Lung (tissue), 17 donors: ENCODE measurements at places on chromosomes 6 and 20.
A peak's percentile ranks its signal among the peaks of the same experiment; 100 is the strongest.

DNA sequence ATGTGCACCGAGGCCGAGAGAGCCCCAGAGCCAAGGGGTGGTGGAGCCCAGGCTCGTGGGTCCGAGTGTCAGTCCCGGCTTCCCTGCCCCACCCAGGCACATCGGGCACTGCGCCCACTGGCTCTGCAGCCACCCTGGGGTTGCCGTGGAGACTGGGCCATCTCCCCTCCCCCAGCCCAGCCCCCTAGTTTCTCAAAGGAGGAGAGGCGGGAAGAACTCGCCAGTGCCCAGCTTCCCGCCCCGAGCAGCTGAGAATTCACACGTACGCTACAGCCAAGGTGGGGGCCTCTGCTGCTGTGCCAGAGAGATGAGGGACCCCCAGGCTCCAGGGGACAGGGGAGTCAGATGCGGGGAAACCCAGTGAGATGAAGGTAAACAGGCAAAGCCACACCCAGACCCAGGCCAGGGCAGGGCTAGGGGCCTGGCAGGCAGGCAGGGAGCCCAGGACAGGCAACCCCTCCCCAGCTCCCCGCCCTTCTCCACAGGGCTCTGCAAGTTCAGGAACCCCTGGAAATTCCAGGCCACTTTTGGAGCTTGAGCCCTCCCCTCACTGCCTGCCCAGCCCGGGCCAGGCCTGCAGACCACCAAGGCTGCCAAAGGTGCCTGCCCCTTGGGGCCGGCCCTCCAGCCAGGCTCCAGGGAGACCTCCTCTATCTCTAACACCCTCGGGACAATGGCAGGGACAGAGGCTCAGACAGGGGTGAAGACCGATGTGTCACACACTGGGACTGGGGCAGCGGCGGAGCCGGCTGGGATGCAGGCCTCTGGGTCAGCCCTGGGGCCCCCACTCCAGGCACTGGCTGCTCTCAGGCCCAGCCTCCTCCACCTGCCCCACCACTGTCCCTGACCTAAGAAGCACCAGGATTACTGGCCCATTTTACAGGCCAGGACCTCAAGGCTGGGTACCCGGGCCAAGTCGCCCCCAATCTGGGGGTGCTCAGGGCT, 6.0 kb downstream of the LAMA5 start:
- H3K36me3 ChIP-seq, result no peaks in the 10 kb centered on the region
- no peak overlapping the region for H3K4me3 ChIP-seq
- H3K27ac ChIP-seq, result peak overlapping the region; percentile 91
- no peaks in the 10 kb centered on the region for H3K27me3 ChIP-seq

GRCh38 chr20:39190666-39191570, 228.8 kb downstream of the DHX35 start:
- H3K27ac ChIP-seq, result no peak overlapping the region
- H3K36me3 ChIP-seq, result no peaks in the 10 kb centered on the region
- H3K4me3 ChIP-seq, result no peak overlapping the region
- no peak for DNase-seq
- H3K27me3 ChIP-seq, result no peaks in the 10 kb centered on the region

- DNase-seq, result no peak
- H3K4me3 ChIP-seq, result no peak overlapping the region
- H3K36me3 ChIP-seq, result no peaks in the 10 kb centered on the region
- no peaks in the 10 kb centered on the region for H3K27me3 ChIP-seq
- no peak overlapping the region for H3K27ac ChIP-seq
- no peaks in the 10 kb centered on the region for H3K4me1 ChIP-seq
Measured at GRCh38 chr6:115159733-115160132, 816.9 kb upstream of the HS3ST5 start.

DNA sequence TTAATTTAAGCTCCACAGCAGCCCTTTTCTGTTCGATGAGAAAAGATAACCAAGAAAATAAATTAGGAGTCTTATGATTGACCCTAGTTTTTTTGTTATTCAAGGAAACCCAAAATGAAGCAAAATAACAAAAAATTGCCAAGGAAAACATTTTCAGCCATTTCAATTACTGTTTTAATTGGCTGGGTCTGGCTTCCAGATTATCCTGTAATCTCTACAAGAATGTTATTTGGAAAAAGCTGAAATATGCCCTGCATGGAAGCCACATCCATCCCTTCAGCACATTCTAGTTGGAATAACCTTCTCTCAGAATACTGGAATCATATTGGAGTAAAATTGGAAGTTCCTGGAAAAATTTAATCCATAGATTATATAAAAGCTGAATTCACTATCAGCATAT, 191.1 kb upstream of the CCN2 start:
- H3K27ac ChIP-seq, result no peak overlapping the region
- no peaks in the 10 kb centered on the region for H3K36me3 ChIP-seq
- no peak overlapping the region for H3K4me3 ChIP-seq
- no peaks in the 10 kb centered on the region for H3K4me1 ChIP-seq
- no peak for DNase-seq
